Skin of body (tissue), 3 donors: ENCODE measurements at places on chromosomes 6 and 20.

DNA sequence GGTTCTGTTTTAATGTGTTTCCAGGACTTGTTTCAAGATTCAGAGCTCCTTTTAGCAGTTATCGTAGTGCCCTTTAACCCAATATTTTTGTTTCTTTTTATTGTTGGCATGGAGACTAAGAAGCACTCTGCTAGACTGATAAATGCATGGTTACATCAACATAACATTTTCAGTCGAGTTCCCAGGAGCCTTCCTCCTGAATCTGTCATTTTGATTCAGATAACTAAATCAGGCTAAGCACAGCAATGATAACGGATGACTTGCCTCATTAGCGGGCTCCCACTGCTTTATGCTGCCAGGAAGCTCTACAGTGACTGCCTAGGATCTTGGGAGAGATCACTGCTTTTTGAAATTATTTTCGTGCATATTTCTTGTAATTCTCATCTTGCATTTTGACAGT, 772.8 kb upstream of the GJE1 start:
- DNase-seq = peak; percentile 11

- DNase-seq = no peak
These were observed 84.8 kb downstream of the TAF4 start for GRCh38 chr20:61980647-61981583.

DNA sequence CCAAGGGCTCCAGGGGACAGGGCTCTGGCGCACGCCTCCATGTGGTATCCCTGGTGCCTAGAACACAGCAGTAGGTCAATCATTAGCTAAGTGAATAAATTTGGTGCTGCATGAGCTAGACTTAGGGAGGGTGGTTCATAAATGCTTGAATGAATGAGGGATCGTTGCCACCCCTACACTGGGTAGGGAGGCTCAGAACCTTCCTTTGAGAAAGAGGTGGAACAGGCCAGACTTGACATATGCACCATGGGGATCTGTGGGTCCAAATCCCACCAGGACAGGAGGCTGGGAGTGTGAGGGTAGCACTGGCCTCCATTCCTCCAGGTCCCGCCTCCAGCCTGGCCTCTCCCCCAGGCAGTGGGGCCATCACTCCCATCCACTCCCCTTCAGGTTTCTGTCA, 13.8 kb downstream of the TEAD3 start:
- DNase-seq = no peak

DNA sequence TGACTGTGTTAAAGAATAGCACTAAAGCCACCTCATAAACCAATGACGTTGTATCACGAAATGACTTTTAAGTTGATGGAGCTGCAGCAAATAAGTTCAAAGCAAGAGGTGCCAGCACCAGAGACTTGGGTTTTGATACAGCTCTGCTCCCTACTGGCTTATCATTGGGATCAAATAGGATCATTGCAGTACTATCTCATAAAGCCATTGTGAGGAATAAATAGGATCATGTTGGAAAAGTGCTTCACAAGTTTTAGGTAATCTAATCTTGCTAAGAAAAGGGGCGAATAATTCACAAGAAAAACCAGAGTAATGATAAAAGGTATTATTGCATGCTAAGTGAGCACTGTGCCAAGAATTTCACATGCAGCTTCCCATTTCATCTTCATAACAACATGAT, 10.4 kb upstream of the CEP85L start:
- DNase-seq = no peak

- DNase-seq = no peak
These were observed 23.0 kb downstream of the ENTPD6 start for GRCh38 chr20:25218492-25218891.

GRCh38 chr20:40279390-40279789, 409.6 kb downstream of the MAFB start:
- DNase-seq = peak; percentile 79

- DNase-seq = no peak
These were observed 232.4 kb downstream of the FOXA2 start for GRCh38 chr20:22352019-22352418.

GRCh38 chr6:73400656-73401055, 6.0 kb downstream of the DDX43 start:
- no peak for DNase-seq

DNA sequence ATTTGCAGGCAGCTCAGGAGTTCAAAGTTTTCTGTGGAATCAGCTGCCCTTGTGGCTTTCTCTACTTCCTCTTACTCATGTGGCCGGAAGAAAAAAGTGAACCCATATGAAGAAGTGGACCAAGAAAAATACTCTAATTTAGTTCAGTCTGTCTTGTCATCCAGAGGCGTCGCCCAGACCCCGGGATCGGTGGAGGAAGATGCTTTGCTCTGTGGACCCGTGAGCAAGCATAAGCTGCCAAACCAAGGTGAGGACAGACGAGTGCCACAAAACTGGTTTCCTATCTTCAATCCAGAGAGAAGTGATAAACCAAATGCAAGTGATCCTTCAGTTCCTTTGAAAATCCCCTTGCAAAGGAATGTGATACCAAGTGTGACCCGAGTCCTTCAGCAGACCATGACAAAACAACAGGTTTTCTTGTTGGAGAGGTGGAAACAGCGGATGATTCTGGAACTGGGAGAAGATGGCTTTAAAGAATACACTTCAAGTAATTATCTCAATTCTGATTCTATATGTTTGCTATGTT, 1.1 kb downstream of the MGME1 start:
- peak; percentile 42 for DNase-seq

GRCh38 chr6:75693534-75693933, 55.5 kb upstream of the MYO6 start:
- DNase-seq = no peak
